T-helper 9 cell (primary cell): ENCODE measurements at places on chromosomes 4 and X.

- DNase-seq: no peak
Observed at GRCh38 chrX:1511829-1512228, 25.2 kb downstream of the P2RY8 start.

GRCh38 chrX:56762707-56763555 is 33.9 kb downstream of the NBDY start:
- no peak for DNase-seq

- DNase-seq: no peak
Observed at GRCh38 chr4:103012060-103012459, 7.4 kb downstream of the SLC9B1 start.

- no peak for DNase-seq
Observed at GRCh38 chr4:151725087-151725486, 35.7 kb downstream of the GATB start.
